ENCODE measurements at places on chromosomes 5 and 9.

GRCh38 chr5:116090302-116090701, 5.5 kb downstream of the COMMD10 start:
- no peak for DNase-seq

- no peak for DNase-seq
These were observed 1275.4 kb upstream of the CDH18 start for GRCh38 chr5:21263361-21263760.

DNA sequence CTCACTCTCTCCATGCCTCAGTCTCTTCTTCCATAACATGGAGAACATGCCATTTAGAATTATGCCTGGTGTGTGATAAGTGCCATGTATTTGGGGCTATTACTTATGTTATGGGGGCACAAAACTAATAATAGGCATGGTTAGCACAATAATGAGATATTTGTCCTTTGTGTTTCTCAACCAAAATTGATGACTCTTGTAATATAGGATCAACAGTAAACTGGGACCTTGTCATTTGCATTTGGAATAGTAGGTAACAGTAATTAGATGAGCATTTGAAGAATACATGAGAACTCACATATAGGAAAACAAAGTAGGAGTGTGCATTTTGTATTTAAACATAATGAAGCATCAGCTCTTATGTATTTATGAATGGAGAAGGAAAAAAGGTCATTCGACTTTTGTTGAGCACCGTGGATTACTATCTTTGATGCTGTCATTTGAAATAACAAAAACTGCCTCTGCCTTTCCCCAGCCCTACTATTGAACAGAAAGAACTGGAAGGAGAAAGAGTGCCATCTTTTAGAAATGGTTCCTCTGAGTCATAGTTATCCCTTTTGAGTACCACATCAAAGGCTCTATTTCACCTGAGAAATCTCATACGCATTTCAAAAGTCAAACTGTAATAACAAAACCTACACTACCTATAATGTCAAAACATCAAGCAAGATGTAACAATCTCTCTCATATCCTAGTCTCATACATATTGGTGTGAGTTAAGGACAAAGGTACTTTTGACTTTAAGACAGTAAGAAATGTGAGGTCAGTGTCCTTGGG, 655.2 kb downstream of the PDE4D start:
- DNase-seq: no peak

- no peak for DNase-seq
These were observed 47.1 kb upstream of the IFNK start for GRCh38 chr9:27476870-27477515.

- DNase-seq: no peak
These were observed 97.1 kb downstream of the ENC1 start for GRCh38 chr5:74543162-74543995.

DNA sequence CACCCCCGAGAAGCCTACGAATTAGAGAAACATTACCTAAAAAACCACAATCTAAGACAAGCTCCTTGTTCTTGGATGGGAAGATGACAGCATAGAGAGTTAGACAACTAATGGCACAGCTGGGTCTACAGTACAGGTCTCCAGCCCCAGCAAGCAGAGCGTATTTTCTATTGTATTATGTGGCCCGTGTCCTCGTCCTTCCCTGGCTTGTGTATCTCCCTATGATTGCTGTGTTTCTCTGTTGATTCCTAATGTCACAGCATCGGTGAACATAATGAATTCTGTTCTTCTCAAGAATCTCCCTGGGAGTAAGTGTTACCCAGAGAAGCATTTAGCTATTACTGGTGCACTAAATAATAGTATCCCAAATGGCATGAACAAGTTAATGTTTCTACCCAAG, 66.8 kb upstream of the CEP78 start:
- DNase-seq: no peak

DNA sequence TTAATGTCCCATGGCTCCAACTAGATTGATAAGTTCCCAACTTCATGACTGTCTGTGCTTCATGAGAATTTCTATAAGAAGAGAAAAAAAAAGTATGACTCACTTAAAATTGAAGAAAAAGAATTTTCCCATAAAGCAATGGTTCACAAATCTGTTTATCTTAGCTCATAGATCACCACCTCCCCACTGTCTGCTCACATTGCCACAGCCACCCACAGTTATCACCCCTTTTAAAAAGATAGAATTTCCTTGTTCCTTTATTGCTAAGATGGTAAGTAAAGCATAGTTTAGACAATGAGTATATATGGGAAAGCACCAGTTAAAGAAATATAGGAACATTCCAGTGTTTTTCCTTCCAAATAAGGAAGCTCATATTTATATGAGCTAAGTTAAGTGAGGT, 67.1 kb downstream of the ALDH7A1 start:
- no peak for DNase-seq

DNA sequence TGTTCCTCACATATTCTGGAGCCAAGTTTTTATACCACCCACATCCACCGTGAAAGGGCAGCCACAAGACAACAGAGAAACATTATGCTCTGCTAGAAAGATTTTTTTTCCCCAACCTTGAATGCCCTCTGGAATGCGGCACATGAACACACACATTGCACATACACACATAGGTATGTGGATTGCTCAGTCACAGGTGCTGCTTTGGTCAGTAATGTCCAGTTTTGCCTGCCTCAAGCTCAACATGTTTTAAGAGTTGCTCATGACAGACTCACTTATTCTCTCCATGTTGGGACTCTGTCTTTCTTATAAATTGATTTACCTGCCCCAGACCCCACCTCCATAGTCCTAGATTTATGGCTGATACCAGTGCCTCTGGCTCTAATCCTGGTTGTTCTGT, 138.0 kb upstream of the ASTN2 start:
- no peak for DNase-seq

DNA sequence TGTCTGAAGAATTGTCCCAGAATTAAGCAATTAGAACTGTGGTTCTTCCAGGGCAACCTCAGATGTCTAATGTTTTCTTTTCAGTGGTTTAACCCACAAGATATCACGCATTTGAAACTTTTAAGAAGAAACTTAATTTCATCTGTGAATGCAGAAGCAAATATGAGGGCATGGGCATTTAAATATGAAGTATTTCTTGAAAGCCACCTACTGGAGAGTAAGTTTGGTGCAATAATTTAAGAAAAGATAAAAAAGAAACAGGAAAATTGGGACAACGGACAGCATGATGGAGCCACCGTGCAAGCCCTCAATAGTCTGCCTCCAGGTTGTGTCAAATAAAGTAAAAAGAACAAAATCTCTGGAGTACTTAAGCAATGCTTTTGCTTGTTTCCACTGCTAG, 1.2 kb upstream of the CAPSL start:
- DNase-seq: no peak

DNA sequence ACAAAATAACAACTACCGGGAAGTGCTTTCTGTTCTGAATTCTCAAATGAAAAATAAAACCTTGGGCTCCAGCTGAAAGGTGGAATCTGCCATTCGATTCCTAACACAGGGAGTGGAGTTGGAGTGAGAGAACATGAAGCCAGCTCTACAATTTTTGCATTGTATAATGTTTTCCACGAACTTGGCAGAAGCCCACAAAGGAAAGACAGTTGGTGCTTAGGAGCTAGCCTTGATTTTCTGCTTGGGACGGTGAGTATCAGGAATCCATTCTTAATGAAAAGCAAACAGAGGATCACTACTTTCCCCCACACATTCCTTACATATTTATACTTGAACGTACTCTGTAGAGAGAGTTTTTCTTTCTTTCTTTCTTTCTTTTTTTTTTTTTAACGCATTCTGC, 74.2 kb upstream of the FBXL7 start:
- no peak for DNase-seq

DNA sequence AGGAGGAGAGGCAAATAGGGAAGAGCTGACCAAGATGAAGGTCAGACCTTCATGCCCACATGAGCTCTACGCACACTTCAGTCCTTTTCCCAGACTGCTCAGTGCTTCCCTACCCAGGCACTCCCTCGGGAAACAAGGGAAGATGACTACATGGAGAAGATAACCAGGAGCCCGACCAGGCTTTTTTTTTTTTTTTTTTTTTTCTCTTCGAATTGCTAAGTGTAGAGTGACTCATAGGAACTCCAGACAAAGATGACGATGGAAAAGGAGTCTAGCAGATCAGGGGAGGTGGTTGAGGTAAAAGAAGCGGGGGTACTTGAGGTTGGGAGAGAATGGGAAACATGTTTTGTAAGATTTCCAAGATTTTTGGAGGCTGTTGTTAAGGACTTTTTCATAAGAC, 526.1 kb downstream of the BNC2 start:
- no peak for DNase-seq

- no peak for DNase-seq
These were observed 18.2 kb downstream of the RUSC2 start for GRCh38 chr9:35508069-35508468.

- DNase-seq: peak; percentile 31
These were observed 16.0 kb upstream of the ZCCHC7 start for GRCh38 chr9:37104183-37104889.

GRCh38 chr5:131096774-131097710, 68.0 kb downstream of the HINT1 start:
- DNase-seq: no peak

- DNase-seq: no peak
These were observed 180.5 kb upstream of the SH3GL2 start for GRCh38 chr9:17398350-17398749.

DNA sequence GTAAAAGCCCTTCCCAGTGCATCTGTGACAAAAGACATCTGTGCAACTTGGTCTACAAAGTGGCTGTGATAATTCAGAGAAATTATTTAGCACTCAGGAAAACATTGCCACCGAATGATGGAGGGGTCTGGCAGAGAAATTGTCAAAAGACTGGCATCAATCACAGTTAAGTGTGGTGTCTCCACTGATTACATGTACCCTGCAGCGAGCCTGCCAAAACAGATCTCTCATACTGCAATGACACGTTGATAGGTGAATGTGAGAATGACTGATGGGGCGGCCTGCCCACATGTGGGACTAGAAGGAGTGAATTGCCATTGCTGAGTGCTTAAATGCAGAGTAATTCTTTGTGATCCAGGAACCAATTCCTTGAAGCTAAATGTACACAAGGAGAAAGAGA, 136.4 kb upstream of the PCSK5 start:
- no peak for DNase-seq

GRCh38 chr5:5126444-5126843, 13.7 kb upstream of the ADAMTS16 start:
- DNase-seq: no peak

GRCh38 chr5:84162695-84163094, 222.0 kb downstream of the EDIL3 start:
- no peak for DNase-seq

DNA sequence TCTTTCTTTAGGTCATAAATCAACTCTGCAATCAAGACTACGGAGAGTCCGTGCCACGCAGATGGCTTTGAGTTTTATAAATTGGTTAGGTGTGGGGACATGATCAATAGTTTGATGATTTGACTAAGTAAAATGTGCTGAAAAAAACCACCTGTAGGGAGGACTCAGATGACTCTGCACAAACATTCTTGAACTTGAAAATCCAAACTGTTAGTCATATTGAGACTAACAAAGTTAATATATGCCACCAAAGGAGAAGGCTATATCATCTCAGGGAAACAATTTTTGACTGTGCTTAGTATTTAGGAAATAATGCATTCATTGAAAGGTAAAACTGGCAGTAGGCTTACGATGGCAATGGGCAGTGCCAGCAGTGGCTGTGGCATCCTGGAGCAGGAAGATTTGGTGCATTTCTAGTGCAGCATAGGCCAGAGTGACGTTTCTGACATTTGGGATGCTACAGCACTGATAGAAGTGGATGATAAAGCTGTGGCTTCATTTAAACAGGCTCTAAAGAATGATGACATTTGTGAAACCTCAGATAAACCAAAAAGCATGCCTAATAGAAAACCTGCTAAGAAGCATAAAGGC, 291.1 kb downstream of the MLLT3 start:
- DNase-seq: no peak

DNA sequence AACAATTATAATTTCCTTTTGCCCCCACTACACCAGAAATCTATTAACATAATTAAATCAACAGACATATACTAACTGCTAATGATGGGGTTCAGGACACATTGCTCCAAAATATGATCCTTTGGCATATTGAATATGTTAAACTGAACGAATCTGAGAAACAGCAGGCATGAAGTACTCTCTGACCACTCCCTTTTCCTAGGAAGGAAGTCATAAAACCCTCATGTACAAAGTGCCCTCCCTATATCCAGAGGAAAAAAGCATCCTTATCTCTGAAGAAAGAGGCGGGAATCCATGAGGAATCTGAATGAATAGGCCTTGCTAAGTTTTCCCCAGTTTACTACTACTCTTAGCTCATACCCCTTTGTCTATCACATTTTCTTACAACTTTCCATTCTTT, 67.9 kb downstream of the ADAMTS6 start:
- no peak for DNase-seq

- DNase-seq: no peak
These were observed 63.1 kb downstream of the PTCD2 start for GRCh38 chr5:72383280-72383679.

GRCh38 chr5:143037071-143037470, 266.9 kb downstream of the ARHGAP26 start:
- no peak for DNase-seq

DNA sequence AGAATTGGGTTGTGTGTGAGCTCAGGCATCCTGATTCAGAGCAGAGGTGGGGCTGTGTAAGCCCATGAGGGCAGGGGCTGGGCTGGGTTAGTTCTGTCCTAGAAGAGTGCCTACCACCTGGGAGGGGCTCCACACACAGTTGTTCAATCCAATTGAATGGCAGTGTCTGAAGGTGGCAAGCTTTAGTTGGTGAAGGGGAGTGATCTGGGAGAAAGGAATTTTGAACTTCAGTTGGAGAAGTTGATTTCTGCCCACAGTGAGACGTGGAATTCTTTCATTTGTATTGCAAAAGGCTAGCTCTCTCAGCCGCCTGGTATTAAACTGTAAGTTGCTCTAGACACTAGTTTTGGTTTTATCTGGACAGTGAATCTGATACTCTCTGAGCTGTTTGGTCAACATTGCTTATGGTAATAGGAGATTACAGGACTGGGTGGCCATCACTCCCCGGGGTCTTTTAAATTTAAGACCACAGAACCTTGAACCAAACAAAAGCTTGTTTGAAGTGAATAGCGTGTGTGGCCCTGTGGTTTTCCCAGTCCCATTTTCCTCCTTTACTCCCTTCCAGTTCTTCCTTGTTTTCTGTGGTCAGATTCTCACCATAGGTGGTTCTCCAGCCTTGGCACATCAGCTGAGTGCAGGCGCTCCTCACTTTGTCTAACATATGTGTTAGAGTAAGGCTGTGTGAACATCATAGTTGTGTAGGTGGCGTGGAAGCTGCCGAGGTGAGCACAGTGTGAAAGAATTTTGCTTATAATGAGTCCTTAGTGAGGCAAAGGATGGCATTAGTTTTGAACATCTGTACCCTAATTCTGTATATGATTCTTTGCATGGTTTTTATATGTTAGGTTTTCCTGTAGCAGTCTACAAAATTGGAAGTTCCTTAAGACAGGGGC, 78.0 kb downstream of the ARHGAP26 start:
- DNase-seq: no peak

DNA sequence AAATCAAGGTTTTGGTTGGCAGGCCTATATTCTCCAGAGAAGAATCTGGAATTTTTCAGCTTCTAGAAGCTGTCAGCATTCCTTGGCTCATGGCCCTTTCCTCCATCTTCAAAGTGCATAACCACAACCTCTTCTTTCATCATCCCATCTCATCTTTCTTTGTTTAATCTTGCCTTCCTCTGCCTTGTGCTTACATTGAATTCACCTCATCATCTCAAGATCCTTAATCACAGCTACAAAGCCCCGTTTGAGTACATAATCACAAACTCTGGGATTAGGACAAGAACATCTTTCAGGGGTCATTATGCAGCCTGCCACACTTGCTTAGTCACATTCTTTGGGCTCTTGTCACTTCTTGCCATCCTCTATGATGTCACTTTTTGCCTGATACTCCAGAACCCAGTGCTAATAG, 130.3 kb downstream of the FOXD1 start:
- DNase-seq: no peak

GRCh38 chr5:137743031-137743640, 7.2 kb upstream of the KLHL3 start:
- DNase-seq: peak; percentile 53

All from AG09319 (cell line).